Activated CD8-positive, alpha-beta memory T cell treated with anti-CD3 and anti-CD28 coated beads for 1 hour (primary cell): ENCODE measurements at places on chromosomes 16 and 17.

DNA sequence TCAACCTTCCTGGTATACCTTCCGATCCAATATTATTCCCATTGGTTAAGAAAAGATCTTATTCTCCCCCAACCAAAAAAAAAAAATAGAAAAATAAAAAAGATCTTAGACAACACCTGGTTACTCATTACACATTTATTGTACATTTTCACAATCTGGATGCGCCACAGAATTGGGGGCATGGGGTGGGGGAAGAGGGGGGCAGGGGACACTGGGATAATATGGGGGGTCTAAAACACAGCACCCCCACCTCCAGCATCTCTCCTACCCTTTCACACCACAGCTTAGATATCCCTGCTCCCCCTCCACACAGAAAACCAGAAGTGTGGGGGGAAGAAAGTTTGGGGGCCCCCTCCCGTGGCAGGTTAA, 3.7 kb downstream of the VAMP2 start:
- DNase-seq, result no peak

GRCh38 chr16:2142942-2143877, 5.2 kb upstream of the RAB26 start:
- no peak for DNase-seq

DNA sequence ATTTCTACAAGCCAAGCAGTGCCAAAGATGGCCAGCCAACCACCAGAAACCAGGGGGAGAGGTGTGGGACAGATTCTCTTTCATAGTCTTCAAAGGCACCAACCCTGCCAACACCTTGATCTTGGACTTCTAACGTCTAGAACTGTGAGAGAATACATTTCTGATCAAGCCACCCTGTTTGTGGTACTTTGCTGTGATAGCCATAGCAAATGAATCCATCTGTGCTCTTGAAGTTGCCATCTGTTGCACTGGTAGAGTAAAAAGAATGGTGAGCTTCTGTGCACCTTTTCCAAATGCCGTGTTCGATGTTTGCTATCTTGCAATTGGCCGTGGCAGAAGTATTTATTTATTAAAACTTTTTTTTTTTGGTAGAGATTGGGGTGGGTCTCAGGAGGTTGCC, 16.7 kb upstream of the ADGRG1 start:
- DNase-seq, result no peak

- DNase-seq, result no peak
Observed at GRCh38 chr16:56607109-56607618, 1.2 kb upstream of the MT2A start.

DNA sequence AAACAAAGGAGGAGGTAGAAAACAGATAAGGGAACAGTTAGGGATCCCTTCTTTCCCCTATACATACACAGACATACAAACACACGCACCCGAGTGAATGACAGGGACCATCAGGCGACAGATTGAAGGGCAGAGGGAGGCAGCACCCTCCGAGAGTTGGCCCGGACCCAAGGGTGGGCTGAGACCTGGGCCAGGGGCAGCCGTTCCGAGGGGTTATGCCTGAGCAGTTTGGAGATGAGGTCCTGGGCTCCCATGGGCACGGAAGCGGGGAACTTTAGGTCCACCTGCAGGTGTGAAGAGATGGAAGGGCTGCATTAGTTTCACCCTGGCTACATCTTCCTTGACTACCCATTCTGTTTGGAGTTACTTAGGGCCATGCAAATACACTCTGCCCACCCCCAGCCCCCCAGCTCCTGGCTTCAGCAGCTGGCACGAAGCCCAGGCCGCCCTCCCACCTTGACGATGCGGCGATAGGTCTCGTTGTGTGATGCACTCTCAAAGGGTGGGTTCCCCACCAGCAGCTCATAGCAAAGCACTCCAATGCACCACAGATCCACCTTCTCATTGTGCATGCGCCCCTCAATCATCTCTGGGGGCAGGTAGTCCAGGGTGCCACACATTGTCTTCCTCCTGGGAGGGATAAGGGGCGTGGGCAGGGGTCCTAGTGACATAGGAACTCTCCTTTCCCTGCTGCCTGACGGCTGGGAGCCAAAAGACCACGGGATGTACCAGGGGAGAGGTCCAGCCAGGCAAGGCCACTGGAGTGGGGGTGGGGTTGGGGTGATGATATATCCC, 5.4 kb downstream of the AURKB start:
- no peak for DNase-seq

GRCh38 chr17:60827943-60828342, 150.3 kb downstream of the BCAS3 start:
- no peak for DNase-seq

GRCh38 chr17:6457688-6458459, 13.6 kb downstream of the PIMREG start:
- DNase-seq, result no peak
